ENCODE measurements at places on chromosomes 13 and 19.

DNA sequence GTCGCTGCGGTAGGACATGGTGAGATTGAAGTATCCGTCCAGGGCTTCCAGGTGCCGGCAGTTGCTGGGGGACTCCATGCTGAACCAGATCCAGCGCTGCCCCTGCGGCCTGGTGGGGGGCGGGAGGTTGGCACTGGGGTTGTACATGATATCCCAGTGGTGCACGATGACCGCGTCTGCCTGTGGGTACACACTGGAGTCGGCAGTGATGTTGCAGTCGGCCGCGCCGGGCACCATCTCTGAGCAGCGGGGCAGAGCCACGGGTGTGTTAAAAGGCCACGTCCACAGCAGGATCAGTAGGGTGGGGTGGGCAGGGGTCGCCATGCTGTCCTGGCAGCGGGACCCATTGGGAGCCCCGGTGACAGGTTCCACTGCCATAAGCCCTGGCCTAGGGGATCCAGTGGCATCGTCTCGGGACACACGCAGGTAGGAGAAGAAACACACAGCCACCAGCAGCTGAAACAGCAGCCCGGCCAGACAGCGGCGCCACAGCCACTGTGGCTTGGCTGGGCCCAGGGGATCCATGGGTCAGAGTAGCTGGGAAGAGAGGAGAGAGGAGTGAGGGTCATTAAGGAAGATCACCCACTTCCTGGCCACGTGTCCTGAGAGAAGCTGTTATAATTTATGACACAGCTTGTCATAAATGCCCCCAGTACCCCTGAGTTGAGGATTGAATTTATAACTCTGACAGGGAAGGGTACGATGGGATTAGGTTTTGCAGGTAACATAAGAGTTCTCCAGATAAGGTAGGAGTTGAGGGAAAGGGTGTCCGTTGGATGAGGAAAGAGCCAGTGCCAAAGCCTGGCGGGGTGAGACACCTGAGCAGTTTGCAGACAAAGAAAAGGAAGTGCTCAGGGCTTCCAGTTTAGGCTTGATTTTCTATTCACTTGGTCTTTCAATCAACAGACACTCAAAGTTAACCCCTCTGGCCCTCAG is 2.9 kb downstream of the FUT5 start:
- DNase-seq, result no peak

GRCh38 chr19:11450570-11451326 is 15.3 kb downstream of the PRKCSH start:
- DNase-seq, result no peak

DNA sequence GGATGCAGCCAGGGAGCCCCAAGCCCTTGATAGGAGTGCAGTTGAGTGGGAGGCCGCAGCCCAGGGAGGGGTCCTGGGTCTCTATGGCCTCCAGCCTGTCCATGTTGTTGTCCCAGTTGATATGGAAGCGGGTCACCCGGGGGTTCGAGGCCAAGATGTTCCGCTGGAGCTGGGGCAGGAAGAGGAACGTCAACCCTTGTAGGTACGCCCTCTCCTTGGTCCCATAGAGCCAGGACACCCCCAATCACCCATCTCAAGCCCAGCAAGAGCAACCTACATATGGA is 2.9 kb upstream of the PRKACA start:
- DNase-seq, result no peak

- DNase-seq, result no peak
These were observed 65.8 kb downstream of the GGACT start for GRCh38 chr13:100522618-100523309.

GRCh38 chr19:15517778-15518177 is 9.5 kb downstream of the CYP4F22 start:
- no peak for DNase-seq

Data from right kidney (tissue), 9 donors.